ENCODE measurements at places on chromosomes 13 and 19.

DNA sequence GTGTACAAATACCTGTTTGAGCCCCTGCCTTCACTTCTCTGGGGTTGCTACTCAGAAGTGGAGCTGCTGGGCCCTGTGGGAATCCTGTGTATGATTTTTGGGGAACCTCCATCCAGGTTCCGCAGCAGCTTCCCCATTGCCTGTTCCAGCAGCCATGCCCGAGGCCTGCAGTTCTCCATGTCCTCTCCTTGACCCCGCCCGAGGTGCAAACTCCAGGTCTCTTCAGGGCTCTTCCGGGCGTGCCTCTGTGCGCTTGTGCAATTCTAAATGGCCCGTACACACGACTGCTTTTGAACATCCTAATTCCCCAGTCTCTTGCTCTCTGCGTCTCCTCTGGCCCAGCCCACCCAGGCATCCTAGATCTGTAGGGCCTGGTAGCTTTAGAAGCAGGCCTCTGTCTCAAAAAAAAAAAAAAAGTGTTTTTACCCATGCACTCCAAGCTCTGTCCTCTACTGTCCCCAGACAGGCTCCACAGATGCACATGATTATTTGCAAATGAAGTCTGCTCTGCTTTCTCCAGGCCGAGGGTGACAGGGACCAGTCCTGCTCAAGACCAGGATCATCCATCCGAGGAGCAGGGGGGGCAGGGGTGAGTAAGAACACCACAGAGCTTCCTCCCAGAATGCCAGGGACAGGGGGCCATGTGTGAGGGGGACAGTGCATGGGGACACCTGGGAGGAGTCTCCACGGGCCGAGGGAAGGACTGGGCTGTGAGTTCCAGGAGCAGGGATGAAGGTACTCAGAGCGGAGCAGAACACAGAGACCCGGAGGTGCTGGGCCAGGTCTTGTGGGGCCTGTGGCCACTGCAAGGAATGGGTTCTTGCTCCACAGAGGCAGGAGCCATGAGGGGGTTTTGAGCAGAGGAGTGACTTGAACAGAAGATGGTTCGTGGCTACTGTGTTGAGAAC is 51.7 kb downstream of the SLC7A9 start:
- no peak for DNase-seq

GRCh38 chr19:54094426-54095000 is 6.1 kb downstream of the OSCAR start:
- no peak for DNase-seq

DNA sequence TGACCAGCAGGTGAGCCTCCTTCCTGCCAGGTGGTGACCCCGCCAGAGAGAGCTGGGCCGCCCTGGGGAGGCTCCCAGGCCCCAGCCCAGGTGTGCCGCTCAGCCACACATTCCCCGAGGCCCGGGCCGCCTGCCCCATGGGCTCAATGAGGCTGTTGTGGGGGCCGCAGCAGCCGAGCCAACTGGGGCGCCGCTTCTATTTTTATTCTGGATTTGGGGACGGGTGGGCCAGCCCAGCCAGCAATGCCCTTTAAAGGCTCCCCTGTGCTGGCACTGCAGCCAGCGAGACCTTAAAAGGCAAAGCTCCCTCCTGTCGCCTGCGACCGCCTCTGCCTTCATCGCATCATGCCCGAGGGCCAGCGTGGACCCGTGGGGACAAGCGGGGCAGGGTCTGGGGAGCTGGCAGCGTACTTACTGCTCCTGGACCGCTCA is 17.7 kb upstream of the CRTC1 start:
- DNase-seq, result no peak

GRCh38 chr19:8461891-8462290 is 17.1 kb downstream of the HNRNPM start:
- no peak for DNase-seq

GRCh38 chr13:75222031-75222430 is 259.9 kb downstream of the TBC1D4 start:
- no peak for DNase-seq

GRCh38 chr19:13868663-13869062 is 8.3 kb upstream of the NANOS3 start:
- no peak for DNase-seq

GRCh38 chr19:34018546-34018945 is 153.8 kb upstream of the LSM14A start:
- DNase-seq, result no peak

DNA sequence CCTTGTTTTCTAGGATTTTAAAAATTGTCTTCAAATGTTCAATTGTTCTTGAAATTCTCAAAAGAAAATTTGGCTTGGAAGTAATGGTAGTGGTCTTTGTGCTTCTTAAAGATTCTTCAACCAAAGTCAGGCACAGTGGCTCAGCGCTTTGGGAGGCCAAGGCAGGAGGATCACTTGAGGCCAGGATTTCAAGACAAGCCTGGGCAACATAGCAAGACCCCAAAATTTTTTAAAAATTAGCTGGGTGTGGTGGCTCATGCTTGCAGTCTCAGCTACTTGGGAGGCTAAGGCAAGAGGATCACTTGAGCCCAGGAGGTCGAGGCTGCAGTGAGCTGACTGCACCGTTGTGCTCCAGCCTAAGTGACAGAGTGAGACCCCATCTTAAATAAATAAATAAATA is 153.5 kb upstream of the ZNF507 start:
- no peak for DNase-seq

DNA sequence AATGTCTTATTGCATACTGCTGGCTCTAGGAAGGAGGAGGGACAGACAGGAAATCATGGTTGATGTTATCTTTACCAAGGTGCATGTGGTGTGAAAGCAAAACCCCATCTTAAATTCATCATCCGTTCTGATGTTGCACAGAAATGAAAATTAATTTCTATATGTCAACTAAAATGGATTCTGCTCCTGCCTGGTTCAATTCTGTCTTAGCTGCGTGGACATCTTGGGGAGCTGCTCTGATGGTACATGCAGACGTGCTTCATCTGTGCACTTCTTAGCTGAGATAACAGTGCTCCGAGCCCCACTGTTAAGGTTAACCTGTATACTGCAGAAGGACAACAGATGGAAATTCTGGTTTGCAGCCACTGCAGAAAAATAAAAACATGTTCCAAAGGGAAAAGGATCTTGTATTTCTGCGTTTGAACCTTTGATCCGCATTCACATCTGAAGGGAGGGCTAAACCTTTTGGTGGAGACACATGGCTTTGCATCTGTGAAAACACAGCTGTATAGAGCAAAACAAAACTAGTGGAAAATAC is 155.6 kb downstream of the TM9SF2 start:
- DNase-seq, result no peak

DNA sequence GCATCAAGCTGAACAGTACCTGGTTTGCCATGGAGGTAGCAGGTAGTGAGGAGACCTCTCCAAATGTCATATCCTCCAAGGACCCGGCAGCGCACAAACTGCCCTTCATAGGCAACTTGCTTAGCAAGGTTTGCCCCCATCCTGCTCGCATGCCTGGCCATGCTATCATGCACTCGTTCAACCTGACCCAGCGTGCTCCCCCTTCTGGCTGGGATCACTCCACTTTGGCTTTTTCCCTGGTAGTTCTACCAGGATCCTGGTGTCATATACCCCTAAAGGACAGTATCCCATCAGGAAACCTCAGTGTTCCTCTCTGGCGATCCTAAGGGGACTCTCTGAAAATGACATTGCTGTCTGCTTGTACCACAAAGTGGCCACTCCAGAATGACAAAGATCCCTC is 38.6 kb upstream of the ZNF30 start:
- DNase-seq, result no peak

DNA sequence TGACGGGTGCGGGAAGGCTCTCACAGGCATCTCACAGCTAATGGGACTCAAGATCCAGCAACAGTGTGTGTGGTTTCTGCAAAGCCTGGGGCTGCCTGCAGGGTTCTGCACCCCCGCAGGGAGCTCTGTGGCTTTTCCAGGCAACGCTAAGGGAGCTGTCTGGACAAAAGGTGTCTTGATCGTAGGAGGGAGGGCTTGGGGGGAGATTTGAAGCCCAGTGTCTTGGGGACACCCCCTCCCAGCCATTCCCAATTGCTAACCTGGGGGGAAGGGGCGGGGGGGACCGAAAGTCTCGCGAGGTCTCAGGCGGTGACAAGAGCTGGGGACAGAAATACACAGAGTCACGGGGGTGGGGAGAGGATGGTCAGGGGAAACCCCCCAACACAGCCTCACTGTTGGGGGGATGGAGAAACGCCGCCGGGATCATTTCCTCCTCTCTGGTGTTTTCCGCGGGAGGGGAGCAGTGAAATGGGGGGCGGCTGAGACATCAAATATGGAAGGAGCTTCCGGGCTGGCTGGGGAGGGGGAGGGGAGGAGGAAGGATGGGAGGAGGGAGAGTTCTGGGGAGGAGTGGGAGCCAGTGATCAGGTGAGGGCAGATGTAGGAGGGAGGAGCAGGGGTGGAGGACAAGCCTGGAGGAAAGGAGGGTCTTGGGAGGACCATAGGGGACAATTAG is 13.3 kb downstream of the KCNC3 start:
- DNase-seq, result peak; percentile 21

- DNase-seq, result peak; percentile 43
Measured at GRCh38 chr19:9793071-9793591, 24.6 kb upstream of the ZNF846 start.

DNA sequence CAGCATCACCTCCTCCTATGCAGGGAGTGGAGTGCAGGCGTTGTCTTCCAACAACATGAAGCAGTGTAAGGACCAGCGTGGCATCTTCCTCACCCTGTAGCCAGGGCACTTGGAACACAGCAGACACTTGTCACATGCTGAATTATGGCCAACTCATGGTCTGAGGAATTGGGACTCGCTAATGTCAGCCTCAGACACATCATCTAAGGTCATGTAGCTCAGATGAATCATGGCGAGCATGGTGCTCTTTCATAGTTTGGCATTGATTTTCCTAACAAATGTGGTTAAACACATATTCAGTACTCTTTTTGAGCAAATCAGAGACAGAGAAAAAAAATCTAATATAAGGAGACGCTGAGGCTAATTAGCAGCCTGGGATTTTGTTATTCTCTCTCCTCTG is 99.6 kb upstream of the SGCG start:
- DNase-seq, result peak; percentile 1

DNA sequence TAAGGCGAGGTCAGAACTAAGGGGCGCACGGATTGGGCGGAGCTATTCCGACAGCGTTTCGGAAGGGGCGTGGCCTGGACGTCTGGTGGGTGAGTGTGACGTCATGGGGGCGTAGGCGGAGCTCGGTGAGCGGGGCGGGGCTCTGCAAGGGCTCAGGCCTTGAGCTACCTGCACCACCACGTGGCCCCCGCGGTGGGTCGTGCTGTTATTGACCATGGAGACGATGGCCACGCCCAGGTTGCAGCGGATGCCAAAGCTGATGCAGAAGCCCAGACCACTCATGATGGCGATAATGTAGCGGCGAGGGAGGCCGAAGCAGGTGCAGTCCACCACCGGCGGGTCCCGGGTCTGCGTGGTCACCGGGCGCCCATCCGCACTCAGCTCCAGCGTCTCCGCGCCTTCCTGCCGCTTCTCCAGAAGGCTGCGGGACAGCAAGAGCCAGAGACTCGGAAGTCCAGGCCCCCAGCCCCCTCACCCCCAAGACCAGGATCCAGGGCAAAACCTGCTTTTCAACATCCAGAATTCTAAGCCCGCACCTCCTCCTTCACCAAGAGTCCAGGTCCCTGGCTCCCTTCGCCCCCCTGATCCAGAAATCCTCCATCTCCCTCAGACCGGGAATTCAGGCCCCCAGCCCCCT is 4.8 kb downstream of the SLC17A7 start:
- DNase-seq, result no peak

DNA sequence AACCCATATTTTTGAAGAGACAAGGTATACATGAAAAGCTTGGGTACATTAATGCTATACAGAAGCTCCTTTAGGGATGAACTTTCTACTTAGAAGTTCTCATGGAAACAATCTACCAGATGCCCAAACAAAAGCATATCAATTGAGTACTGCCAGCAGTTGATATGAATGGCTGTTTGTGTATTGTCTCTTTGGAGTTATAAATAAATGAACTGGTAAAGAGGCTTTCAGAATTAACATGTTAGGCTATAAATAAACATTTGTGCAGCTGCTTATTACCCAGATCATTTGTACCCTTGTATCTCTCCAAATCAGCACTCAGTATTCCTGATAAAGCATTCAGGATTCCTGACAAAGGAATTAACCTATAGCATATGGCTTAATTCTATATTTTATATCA is 418.9 kb downstream of the FGF14 start:
- no peak for DNase-seq

DNA sequence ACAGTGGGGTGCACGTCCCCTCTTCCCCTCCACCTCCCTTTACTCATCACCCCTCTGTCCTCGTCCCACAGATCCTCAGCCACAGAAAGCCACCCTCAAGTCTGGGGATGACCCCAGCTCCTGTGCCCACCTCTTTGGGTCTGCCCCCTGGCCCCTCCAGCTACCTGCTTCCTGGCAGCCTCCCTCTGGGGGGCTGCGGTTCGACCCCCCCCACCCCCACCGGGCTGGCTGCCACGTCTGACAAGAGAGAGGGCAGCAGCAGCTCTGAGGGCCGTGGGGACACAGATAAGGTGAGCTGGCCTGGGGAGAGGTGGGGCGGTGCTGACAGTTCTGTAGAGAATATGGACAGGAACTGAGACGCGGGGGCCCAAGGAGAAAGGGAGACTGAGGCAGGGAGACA is 11.1 kb downstream of the IRF3 start:
- no peak for DNase-seq

GRCh38 chr13:41049480-41050440 is 11.5 kb upstream of the WBP4 start:
- no peak for DNase-seq

DNA sequence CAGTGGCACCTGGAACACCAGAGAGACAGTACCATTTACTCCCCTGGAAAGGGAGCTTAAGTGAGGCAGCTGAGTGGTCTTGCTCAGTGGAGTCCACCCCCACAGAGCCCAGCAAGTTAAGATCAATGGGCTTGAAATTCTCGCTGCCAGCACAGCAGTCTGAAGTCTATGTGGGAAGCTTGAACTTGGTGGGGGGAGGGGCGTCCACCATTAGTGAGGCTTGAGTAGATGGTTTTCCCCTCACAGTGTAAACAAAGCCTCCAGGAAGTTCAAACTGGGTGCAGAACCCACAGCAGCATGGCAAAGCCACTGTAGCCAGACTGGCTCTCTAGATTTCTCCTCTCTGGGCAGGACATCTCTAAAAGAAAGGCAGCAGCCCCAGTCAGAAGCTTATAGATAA is 30.3 kb upstream of the CEACAM4 start:
- DNase-seq, result no peak

GRCh38 chr13:28340272-28340793 is 154.6 kb downstream of the FLT1 start:
- peak; percentile 23 for DNase-seq

GRCh38 chr19:43464134-43464775 is 1.2 kb downstream of the LYPD3 start:
- DNase-seq, result no peak

DNA sequence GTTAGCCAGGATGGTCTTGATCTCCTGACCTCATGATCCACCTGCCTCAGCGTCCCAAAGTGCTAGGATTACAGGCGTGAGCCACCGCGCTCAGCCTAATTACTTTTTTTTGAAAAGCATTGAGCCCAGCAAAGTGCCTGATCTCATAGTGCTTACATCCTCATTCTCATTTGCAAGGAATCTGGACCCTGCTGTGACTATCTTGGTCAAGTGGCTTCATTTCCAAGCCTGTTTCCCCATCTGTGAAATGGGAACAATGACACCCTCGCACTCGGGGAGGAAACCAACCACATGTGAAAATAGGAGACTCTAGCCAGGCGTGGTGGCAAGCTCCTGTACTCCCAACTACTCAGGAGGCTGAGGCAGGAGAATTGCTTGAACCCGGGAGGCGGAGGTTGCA is 1.6 kb upstream of the PLEKHA4 start:
- DNase-seq, result no peak

- peak; percentile 74 for DNase-seq
Measured at GRCh38 chr13:51645154-51645650, 60.9 kb downstream of the WDFY2 start.

- peak; percentile 24 for DNase-seq
Measured at GRCh38 chr19:35986664-35987570, 8.1 kb upstream of the SDHAF1 start.

- peak; percentile 25 for DNase-seq
Measured at GRCh38 chr13:94481941-94482340, 2.5 kb upstream of the DCT start.
